ENCODE measurements at places on chromosomes 3 and 15.

- H3K27me3 ChIP-seq: peaks cover 1% of the 10 kb centered on the region
- no peak overlapping the region for H3K4me3 ChIP-seq
- H3K4me1 ChIP-seq: peaks cover 19% of the 10 kb centered on the region
- peak; percentile 26 for DNase-seq
Observed at GRCh38 chr3:194573680-194574437, 59.4 kb downstream of the TMEM44 start.

GRCh38 chr3:25091934-25092333 lies 336.1 kb upstream of the RARB start:
- no peak overlapping the region for H3K27ac ChIP-seq
- H3K36me3 ChIP-seq: no peaks in the 10 kb centered on the region
- no peaks in the 10 kb centered on the region for H3K4me1 ChIP-seq
- no peak for DNase-seq

- no peak overlapping the region for H3K27ac ChIP-seq
- no peak overlapping the region for H3K4me3 ChIP-seq
Observed at GRCh38 chr3:32751377-32751776, 66.4 kb downstream of the CNOT10 start.

DNA sequence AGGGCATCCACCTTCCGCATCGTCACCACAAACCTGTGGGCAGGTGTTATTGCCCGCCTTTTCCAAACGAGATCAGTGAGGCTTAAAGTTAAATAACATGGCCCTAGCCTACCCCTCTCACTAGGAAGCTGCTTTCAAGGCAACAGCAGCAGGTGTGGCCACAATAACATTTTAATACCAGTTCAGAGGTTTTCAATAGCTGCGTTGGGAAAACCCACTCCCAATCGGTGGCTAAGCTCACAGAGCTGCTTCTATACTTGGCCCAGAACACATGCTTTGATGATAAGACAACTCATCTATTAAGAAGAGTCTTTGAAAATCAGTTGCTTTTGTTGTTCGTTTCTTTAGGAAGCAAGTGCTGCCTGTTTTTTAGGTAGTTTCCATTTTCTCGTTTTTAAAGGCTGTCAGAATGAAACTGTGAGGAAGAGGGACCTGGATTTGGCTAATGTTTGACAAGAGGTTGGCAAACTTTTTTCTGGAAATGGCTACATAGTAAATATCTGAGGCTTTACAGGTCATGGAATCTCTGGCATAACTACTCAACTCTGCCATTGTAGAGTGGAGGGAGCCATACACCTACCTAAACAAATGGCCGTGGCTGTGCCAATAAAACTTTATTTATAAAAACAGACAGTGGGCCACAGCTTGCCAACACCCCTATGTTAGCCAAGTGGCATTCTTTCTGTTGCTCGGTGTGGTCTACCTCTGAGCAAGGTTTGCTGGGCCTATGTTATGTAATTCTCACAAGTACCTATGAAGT lies 179.6 kb downstream of the FEZF2 start:
- no peak for DNase-seq
- no peaks in the 10 kb centered on the region for H3K36me3 ChIP-seq
- no peaks in the 10 kb centered on the region for H3K27me3 ChIP-seq
- peaks cover 2% of the 10 kb centered on the region for H3K4me1 ChIP-seq
- no peak overlapping the region for H3K27ac ChIP-seq
- H3K4me3 ChIP-seq: no peak overlapping the region
